ENCODE measurements at places on chromosomes 12 and 14. TPM values are rescaled to one million over a fixed set of nuclear protein-coding genes. Genes with fewer than 3 reads are reported as not detected.

Gene KRT86
- not detected for total RNA-seq

Gene ATG2B
- 25.6 TPM for total RNA-seq

Gene RNASE7
- 0.66 TPM for total RNA-seq

DNA sequence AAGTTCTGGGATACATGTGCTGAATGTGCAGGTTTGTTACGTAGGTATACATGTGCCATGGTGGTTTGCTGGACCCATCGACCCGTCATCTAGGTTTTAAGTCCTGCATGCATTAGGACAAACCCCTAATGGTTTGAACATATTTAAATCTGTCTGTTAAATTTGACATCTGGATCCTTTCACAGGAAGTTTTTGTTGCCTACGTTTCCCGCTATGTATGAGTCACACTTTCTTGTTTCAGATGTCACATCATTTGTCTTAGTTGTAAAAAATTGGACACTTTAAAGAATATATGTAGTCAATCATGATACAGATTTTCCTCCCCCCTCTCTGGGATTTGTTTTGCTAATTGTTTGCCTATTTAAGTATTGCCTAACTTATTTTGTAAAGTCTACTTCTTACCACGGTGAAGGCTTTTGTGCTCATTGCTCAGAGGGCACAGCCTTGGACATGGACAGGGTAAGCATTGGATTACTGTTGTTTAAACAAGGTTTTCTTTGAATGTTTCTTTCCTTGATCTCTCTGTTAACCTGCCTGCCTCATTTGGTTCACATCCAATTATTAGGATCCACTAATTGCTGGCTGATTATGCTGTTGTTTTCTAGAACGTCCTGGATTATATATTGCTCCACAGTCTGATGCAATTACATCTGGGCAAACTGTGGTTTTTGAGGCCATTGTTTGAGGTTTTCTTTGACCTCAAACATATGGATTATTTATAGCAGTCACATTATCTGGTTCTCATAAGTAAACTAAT is 1441.4 kb downstream of the AACS start:
- no peak for DNase-seq

GRCh38 chr14:74259513-74259912 is 20.3 kb downstream of the VSX2 start:
- no peak for DNase-seq

- no peak for DNase-seq
These were observed 13.1 kb upstream of the ANKS1B start for GRCh38 chr12:99997806-99998205.

DNA sequence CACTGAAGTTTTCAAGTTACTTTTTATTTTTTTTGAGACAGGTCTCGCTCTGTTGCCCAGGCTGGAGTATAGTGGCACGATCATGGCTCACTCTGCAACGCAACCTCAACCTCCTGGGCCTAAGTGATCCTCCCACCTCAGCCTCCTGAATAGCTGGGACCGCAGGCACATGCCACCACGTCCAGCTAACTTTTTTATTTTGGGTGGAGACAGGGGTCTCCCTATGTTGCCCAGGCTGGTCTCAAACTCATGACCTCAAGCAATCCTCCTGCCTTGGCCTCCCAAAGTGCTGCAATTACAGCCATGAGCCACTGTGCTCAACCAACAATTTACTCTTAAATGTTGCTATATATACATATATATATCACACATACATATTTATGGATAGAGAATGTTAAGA is 27.4 kb upstream of the LGALS3 start:
- no peak for DNase-seq

DNA sequence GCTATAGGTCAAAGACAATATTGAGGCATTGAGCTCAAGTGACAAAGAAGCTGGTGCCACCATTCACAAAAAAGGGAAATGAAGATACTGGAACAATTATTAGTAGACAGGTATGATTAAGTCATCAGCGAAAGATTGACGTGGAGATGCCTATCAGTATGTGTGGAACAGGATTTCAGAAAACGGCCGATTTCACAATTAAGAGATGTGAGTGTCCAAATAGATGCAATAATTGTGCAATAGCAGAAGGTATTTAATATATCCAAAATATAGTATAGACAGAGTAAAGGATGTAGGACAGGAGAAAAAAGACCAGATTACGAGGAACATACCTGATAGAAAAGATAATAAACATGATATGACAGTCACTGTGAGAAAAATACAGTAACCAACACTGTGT is 433.1 kb downstream of the C12orf50 start:
- DNase-seq: no peak

GRCh38 chr14:98896449-98896848 is 375.5 kb downstream of the BCL11B start:
- DNase-seq: no peak
